ENCODE measurements at places on chromosomes 7 and 10.

- DNase-seq, result no peak
Observed at GRCh38 chr10:131870411-131870810, 30.4 kb upstream of the PPP2R2D start.

DNA sequence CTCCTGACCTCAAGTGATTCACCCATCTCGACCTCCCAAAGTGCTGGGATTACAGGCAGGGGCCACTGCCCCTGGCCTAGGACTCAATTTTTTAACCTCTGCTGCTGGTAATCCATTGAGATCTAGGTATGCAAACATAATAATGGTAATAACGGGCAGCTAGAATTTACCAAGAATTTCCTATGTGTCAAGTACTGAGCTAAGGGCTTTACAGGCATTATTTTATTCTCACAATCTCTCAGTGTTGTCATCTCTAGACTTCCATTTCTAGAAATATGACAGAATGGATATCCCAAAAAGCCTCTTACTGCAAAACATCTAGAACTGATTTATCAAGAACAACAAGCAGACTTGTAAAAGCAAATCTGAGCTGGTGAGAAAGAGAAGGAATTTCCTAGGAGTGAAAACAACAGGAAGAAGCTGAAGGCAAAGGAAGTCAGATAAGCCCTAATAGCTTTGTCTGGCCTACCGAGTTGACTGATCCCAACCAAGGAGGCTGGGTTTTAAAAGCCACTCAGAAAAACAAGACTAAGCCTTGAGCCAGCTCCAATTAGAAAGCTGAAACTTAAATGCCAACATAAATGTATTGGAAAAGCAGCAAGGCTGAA, 70.6 kb downstream of the CCDC71L start:
- no peak for DNase-seq

GRCh38 chr10:132140167-132140925, 46.4 kb upstream of the DPYSL4 start:
- DNase-seq, result no peak

GRCh38 chr10:35422228-35422627, 85.9 kb downstream of the CCNY start:
- DNase-seq, result no peak

GRCh38 chr10:77698267-77698931, 60.8 kb upstream of the KCNMA1 start:
- DNase-seq, result no peak
